Bronchial epithelial cell (primary cell): ENCODE measurements at places on chromosomes 5 and 9.

- no peak for DNase-seq
These were observed 105.0 kb downstream of the FGF18 start for GRCh38 chr5:171524466-171524865.

- peak; percentile 67 for DNase-seq
These were observed 17.6 kb downstream of the GM2A start for GRCh38 chr5:151270599-151270998.

DNA sequence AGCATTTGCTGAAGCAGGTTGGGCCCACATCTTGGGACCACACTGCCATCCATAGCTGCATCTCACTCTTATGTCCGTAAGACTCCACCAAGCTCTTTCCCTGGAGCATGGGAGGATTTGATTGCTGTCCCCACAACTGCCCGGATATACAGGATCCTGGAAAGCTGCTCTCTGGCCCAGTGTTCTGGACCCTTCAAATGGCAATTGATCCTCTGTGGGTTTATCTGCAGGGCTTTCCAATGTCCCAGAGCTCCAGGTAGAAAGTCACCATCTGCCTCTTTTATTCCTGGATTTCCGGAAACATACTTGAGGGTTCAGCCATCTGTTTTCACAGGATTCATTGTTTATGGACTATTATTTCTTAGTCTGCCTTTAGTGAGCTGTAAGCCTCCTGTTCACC, 214.6 kb downstream of the SREK1 start:
- DNase-seq: no peak

GRCh38 chr9:93575796-93576257, 557 bp upstream of the PHF2 start:
- no peak for DNase-seq

- DNase-seq: no peak
These were observed 205.3 kb downstream of the CDH10 start for GRCh38 chr5:24439465-24439864.

GRCh38 chr9:131043087-131043486, 34.1 kb downstream of the LAMC3 start:
- DNase-seq: no peak

DNA sequence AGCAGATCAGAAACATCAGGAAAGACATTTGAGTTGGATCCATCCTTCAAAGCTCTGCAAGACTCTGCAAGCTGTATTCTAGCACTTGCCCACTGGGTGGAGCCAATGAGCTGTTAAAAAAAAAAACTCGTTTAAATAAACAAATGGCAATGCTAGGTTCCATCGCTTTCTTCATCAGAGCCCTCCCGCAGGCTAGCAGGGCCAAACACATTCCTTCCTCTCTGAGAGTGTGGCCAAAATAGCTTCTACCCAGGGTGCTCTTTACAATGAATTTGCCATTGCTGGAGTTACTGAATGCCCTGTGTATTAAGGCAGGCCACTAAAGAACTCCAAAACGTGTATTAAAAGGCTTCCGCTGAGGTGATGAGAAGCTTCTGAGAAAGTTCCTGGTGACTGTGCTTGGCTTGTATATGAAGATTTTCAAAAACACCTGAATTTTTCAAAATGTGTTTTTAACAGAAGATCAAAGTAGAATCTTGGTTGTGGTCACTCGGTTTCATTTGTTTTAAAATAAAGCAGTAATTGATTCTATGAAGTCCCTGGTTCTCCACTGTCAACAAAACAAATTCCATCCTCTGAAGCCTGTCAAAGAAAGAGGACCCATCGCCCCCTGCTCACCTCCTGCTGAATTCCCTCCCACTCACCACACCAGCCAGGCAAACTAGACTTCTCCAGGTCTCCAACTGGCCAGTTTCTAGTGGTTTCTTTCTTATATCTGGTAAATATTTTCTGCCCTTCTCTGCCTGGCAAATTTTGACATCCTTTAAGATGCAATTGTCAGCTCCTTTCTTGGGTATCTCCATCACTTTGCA, 36.5 kb upstream of the EQTN start:
- peak; percentile 72 for DNase-seq

GRCh38 chr9:70411930-70412831, 2.3 kb downstream of the KLF9 start:
- DNase-seq: peak; percentile 79

- peak; percentile 91 for DNase-seq
These were observed 115.7 kb downstream of the UGCG start for GRCh38 chr9:112012026-112012902.

DNA sequence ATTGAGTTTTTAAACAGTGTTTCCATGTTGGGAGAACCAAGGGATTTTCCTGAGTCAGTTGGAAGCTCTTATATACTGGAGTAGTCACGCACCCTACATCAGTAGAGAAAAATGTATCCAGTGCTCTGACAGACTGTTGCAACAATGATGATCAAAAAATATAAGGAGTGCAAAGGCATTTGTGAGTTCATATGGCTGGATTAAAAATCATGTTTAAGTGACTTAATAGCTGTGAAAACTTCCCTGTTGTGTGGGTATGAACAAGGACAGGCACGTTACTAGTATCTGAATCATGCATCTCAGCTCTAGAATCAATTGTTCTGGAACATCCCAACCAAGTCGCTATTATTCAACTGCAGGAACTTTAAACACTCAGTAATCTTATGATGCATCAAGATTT, 229.7 kb downstream of the ROR2 start:
- peak; percentile 93 for DNase-seq

- DNase-seq: peak; percentile 15
These were observed 37.1 kb downstream of the MAP3K1 start for GRCh38 chr5:56852228-56853000.

DNA sequence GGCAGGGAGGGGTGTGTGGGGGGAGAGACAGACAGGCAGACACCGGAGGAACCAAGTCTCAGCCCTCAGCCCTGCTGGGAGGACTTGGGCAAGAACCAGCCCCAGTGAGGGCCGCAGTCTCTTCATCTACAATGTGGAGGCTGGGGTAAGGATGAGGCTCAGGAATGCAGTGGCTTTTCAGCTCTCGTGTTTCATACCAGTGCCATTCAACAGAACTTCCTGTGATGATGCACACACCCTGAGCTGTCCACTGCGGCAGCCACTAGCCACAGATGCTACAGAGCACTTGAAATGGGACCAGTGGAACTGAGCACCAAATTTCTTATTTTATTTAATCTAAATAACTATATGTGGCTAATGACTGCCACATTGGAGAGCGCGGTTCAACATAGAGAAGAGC, 10.7 kb downstream of the CAMK2A start:
- DNase-seq: no peak

- DNase-seq: peak; percentile 41
These were observed 155.8 kb upstream of the ZNF608 start for GRCh38 chr5:124902097-124902821.

DNA sequence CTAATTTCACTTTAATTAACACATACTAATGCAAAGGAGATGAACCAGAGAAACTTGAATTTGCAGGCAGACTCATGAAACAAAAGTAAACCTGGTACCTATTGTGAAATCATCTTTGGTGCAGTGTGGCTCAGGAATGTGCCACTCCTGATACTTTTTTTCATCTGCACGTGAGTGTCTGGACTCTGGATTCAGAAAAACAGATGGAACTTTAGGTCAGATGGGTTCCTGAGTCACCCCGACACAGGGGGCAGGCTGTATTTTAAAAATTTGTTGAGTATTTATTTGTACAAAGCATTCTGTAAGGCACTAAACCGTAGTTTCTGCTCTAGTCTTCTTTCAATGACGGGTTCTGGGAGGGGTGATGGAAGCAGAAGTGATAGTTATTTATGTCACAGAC, 52.2 kb upstream of the TUT7 start:
- peak; percentile 88 for DNase-seq

DNA sequence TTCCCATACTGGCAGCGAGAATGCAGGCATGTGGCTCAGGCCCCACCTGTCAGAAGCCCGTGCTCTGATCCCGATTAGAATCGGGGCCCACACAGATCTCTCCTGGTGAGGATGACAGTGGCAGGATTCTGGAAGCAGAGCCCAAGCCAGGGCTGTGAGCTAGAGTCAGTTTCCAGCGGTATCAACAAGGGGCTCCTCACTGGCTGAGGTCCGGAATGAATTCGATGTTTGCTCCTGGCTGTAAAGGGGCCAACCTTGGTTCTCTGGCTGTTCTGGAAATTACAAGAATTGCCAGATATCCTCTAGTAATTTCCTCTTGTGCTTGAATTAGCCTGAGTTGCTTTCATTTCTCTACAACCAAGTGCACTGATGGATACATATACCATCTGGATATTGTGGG, 129.1 kb upstream of the SPRY4 start:
- no peak for DNase-seq

GRCh38 chr9:121660367-121660766, 8.9 kb downstream of the DAB2IP start:
- no peak for DNase-seq

- DNase-seq: peak; percentile 32
These were observed 186.3 kb downstream of the TLE4 start for GRCh38 chr9:79757881-79758669.

GRCh38 chr5:72386639-72387038, 66.5 kb downstream of the PTCD2 start:
- DNase-seq: no peak

DNA sequence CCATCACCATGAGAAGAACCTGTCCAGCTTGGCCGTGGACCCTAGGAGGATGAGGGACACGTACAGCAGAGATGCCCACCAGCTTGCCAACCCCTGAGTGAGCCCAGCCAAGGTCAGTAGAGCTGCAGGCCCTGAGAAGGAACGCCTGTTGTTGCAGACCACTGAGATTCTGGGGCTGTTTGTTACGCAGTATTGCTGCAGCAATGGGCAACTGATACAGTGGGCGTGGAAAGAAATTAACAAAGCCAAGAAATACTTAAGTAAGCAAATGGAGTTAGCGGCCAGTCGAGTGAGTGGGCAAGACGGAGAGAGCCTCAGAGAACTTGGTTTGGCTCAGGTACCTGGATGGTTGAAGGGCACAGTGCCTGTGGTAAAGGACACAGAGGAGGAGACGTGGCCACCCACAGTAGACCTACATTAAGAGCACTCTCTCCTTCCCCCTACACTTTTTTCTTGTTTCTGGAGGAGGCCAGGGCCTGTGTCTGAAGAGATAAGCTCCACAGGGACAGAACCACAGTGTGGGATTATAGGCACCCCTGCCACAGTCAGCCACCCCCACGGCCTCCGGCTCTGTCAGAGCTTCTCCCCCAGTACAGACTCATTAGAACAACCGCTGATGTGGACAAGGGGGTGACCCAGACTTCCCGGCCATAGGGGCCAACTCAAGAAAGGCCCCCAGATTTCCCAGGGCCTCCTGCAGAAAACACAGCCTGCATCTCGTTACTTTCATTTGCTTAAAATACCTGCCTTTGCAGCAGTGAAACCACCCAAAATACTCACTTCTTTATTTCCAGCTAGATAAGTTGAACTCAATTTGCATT, 40.1 kb upstream of the GRHPR start:
- DNase-seq: no peak

DNA sequence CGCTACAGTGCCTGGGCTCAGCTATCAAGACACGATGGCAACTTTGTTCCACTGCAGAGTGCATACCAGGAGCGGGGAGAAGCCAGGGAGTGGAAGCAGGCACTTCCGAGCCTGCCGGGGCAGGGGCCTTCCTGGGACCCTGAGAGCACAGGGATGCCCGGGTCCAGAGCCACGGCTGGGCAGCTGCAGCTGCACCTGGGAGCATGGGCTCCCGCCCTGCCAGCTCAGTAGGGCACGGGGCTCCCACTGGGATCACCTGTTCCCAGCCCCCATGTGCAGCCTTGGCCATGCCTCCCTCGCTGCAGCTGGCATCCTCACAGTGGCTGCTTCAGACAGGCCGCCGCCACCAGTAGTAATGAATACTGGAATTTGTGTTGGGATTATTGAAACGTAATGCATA, 391.5 kb downstream of the KDM4C start:
- no peak for DNase-seq

GRCh38 chr5:28788954-28789353, 1750.6 kb upstream of the CDH9 start:
- DNase-seq: no peak

DNA sequence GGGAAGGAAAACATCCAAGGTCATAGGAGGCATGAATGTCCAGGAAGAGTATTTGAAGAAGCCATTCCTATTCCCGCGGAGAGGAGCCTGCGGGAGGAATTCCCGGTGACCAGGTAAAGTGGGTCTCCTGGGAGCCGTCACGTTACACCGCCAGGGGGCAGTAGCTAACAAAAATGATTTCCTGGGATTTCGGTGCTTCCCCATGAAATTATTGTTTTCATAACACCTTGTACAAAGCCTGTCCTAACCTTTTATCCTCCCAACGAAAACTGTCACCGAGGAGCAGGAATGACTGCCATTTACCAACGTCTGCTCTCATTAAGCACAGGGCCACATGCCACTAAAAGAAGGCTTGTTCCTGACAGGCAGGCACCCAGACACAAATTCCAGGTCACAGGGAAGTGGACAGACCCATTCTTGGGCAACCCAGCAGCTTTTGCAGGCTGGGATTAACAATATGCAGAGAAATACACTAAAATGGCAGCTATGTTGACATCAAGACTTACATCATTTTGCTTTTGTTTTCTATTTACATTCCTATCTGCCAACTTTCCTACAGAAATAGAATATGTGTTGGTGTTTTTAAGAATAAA, 41.2 kb upstream of the CTSL start:
- peak; percentile 40 for DNase-seq

GRCh38 chr5:10653043-10653442, 89.2 kb downstream of the ANKRD33B start:
- DNase-seq: no peak

DNA sequence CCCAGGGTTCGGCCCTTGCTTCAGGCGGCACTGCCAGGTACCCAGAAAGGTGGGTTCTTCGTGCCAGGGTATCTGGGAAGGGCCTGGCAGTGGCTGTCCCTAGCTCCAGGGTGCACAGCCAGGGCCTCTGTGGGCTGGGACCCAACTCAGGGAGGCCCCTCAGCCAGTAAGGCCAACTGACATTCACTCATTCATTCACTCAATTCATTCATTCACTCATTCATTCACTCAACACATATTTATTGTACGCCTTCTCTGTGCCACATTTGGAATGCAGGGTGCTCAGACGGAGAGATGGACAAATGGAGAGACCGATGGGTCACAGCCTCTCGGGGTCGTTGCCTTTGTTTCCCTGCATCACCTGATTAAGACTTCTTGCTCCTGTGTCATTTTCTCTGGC, 154.9 kb downstream of the GAPVD1 start:
- no peak for DNase-seq

DNA sequence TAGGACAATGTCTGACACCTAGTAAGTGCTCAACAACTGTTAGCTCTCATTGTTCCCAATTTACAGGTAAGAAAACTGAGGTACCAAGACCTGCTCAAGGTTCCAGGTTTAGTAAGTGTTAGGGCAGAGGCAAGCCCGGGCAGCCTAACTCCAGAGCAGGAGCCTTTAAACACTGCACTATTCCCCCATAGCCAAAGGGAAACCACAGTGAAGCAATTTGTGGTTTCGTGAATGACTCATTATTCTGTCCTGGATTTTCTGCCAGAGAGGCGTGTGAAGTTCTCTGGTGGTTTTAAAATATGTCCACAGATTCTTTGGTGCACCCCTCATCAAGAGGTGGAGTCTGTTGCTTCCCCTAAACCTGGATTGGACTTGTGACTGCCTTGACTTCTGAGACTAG, 1.0 kb upstream of the MCC start:
- DNase-seq: peak; percentile 99

- no peak for DNase-seq
These were observed 25.1 kb downstream of the ADAMTSL1 start for GRCh38 chr9:18499062-18499461.

GRCh38 chr5:117863586-117864296, 1124.6 kb downstream of the DTWD2 start:
- DNase-seq: no peak
